ENCODE measurements at places on chromosomes 1 and 21.
A peak's percentile ranks its signal among the peaks of the same experiment; 100 is the strongest.

- no peak for DNase-seq
Observed at GRCh38 chr1:12309783-12310742, 80.2 kb downstream of the VPS13D start.

DNA sequence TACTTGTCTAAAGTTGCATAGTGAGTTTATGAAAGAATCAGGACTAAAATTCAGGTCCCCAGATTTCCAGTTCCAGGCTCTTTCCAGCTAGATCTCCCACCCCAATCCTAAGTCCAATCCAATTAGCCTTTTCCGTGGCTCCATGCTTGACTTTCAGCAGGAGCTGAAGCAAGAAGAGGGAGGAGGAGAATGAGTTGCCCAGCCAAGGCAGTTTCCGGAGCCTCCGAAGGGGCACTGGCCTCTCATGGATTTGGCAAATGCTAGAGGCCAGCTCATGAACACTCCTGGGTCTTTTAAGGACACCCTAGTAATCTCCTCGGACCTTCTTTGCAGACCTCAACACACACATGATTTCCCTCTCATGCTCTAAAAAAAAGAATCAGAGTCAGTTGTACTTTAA lies 10.5 kb upstream of the LRRC52 start:
- no peak for DNase-seq

DNA sequence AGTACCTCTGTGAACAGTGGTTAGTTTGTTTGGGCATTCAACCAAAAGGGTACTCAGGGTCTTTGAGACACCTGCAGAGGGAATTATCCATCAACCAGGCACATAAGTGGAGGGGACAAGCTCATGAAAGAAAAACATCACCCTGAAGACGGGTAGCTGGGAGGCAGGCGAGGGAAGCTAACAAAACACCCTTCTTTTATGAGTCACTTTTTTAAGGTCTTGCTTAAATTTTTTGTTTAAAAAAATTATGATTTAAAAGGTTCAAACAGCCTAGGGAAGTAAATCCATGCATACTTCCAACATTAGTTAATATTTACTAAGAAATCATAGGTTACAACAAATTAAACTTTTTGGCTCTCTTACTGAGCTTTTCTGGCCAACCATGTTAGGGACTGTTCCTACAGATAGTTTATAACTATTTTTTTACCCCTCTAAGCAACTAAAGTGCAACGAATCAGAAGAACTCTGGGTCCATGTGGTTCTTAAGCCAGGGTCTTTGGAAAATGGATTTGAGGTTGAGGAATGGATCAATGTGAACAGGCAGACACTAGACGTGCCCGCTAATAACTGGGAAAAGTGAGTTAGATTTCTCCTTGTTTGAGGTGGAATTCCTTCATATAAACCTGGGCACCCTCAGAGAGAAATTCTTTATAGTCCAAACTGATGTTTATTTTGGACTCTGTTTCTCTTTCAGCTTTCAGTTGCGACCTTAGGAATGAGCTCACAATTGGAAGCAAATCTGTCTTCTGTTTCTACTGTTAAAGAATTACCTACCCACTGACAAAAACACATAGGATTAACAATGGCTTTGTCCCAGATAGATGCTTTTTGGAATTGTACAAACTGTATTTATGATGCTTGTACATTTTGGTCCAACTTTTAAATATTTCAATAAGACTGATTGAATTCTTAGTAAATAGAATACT lies 123.0 kb downstream of the LYPLAL1 start:
- DNase-seq, result no peak

DNA sequence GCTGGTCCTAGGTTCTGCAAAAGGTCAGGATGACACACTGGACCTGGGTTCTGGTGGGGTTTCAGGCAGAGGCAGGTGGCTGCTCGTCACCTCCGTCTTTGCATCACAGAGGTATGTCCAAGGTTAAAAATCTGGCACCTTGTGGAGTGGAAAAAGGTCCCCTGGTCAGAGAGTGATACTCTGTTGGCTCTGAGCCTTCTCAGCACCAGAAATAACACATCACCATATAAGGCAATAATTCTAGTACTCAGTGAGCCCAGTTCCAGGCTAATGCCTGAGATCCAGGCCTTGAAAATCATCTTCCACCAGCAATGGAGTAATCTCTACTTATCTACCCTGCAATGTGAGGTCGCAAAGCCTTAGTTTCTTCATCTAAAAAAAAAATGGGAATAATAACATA lies 127.3 kb upstream of the C8B start:
- no peak for DNase-seq

DNA sequence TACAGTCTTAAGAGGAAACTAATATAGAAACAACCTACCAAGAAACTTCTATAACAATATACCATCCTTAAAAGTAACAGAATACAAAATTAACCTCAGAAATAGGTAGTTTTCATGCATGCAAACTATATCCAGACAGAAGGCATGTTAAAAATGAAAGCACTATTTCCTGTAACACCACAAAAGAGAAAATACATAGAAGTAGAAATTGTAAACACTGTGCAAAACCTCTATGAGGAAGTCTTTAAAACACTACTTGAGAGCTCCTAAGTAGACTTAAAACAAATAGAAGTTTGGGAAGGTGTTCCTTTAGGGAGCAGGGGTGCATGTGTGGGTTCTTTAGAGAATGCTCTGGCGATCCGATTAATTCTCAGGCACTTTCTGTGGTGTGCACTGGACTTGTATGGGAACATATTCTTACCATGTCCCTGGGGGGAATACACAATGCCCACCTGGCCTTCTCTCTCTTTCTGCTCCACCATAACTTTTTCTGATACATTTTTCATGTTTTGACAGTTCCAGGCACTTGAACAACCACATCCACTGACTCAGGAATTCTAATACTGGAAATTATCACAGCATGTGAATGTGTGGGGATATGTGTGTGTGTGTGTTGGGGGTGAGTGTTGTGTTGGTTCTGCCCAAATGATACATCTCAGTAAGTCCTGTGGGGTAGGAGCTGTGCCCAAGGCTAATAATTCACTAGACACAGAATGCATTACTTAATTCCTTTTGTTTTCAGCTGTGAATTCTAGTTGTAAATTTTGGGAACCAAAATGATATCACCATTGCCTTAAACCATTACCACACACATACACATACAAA lies 866.3 kb upstream of the B3GALT2 start:
- peak; percentile 11 for DNase-seq

- DNase-seq, result no peak
Observed at GRCh38 chr1:165960136-165960535, 132.7 kb downstream of the UCK2 start.

GRCh38 chr1:219753914-219754313 lies 141.0 kb upstream of the ZC3H11B start:
- DNase-seq, result no peak

GRCh38 chr1:63929106-63929478 lies 155.3 kb downstream of the ROR1 start:
- DNase-seq, result no peak

GRCh38 chr21:45970674-45971615 lies 10.6 kb upstream of the COL6A1 start:
- peak; percentile 62 for DNase-seq

GRCh38 chr21:37560385-37560784 lies 193.8 kb downstream of the DYRK1A start:
- no peak for DNase-seq

DNA sequence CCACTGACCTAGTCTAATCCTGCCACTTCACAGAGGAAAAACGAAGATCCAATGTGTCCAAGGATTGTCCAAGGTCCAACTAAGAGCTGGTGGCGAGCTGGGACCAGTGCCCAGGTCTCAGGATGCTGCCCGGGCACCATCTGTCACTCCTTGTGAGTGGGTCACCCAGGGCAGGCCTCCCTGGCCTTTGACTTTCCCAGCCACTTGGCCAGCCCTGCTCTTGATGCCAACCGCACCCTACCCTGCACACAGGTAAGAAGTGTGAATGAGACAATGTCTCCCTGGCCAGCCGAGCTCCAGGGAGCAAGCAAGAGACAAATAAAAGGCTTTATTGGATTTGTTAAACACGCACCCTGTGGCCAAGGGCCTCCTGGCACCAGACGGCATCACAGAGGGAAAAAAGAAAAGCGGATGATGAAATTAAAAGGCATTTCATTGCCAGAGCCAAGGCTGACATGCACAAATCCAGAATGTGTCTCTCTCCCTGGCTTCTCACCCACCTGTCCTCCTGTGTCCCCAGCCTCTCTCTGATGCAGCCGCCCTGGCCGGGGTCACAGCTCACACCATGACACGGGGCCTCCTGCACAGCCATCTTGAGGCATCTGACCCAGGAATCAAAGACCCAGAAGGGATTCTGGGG lies 72.8 kb downstream of the CAMK2N1 start:
- no peak for DNase-seq

DNA sequence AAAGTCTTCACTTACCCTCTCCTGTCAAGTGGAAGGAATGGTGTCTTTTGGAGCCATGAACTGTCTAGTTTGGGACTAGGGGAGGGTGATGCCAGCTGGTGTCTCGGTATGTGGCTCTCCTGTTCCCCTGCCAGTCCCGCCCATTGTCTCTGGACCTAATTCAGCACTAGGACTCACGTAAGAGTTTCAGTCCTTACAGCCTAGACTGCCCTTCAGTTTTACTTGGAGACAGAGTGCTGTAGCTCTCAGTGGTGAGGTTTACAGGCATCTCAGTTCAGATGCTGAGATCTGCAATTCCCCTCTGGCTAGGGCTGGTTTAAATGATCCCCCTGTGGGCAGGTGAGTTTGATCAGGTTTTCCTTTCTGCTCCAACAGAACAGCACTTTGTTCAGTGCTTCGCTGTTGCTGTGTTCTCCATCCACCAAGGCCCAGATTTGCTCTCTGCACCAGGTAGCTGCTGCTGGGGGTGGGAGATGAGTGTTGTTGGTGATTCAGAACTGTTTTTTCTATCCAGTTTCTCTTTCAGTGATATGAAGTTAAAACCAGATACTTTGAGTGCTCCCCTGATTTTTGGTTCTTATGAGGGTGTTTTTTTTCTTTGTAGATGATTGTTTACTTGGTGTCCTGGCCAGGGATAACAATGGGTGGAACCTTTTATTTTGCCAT lies 198.3 kb upstream of the RNPC3 start:
- DNase-seq, result no peak

DNA sequence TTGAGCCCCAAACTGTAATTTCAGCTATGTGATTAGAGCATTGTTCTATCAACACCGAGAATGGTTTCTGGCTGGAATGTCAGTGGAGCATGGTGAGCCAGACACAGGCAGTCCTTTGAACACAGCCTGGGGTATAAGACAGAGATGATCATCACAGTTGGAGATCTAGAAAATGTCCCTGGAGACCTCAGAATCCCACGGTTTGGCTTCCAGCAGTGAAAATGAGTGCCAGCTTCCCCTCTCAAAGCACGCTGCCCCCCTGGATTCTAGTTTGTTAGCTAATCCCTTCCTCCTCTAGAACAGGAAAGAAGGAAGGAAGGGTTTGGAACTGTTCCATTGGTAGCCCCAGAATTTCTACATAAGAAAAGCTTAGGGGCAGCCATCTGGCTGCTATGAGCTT lies 59.9 kb upstream of the JAK1 start:
- DNase-seq, result no peak

DNA sequence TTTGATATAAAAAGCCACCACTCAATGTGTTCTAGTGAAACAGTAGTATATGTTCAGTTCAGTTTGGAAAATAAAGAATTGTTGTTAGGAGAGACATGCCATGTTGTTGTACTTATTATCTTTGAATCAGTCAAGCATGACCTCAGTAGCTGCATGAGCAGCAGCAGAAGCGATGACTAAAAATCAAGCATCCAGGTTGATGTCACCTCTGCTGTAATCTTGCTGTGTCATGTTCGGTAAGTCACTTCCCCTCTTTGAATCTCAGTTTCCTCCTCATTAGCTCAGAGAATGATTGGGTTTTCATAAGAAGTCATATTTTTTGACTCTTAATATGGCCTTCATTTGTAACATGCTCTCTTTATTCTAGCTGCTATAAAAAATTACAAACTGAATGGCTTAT lies 428.4 kb upstream of the B3GALT2 start:
- DNase-seq, result no peak

DNA sequence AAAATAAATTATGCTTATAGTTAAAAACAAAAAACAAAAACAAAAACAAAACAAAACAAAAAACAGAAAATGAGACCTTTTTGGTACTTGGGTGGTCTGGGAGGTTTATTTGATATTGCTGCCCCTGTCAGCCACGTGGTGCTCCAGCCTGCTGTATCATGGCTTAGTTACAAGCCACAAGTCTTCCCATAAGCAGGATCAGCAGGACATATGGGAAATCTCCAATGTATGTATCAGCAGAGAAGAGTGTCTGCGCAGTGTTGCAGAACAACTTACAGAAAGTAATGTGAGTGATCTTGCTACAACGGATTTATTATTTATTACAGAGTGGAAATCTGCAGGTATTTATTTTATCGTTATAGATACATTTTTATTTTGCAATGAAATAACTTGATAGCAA lies 423.0 kb upstream of the TMPRSS15 start:
- DNase-seq, result no peak

Data from CD4-positive, alpha-beta T cell treated with Interleukin-17A for 4 hours (primary cell).